Stromal cell of bone marrow (primary cell): ENCODE measurements at places on chromosomes 16 and 17.

DNA sequence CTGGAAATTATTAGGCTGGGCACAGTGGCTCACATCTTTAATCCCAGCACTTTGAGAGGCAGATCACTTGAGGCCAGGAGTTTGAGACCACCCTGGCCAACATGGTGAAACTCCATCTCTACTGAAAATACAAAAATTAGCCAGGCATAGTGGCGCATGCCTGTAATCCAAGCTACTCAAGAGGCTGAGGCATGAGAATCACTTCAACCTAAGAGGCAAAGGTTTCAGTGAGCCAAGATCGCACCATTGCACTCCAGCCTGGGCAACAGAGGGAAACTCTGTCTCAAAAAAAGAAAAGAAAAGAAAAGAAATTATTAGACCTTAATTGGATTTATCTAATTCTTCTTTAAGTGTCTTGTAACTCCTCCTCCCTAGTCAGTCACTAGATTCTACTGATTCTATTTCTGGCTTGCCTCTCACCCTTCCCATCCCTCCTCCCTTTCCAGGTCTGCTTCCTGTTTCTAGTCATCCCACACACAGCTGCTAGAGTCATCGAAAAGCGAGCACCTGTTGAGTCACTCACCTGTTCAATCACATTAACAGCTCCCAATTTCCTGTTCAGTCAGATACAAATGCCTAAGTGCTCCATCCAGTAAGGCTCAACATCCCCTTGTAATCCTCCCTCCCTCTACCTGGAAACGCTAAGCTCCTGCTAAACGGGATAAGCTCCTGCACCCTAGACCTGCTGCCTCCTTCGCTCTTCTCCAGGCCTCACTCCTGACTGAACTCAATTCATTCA lies 34.6 kb downstream of the ERN1 start:
- DNase-seq = no peak

DNA sequence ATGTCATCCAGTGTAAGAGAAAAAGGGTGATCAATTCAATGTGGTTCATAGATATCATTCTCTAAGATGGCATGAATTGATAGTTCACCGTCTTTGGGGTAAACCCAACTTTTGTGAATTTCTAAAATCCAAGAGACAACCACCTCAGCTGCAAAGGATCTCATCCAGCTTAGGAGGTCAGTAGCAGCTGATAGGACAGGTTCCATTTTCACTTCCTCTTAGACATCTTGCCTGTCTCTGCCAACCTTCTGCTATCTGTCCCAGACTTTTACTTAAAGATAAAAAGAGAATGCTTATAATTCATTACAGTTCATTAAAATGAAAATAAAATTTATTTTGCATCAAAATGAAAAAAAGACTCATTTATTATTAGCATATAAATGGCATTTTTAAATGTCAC lies 468.2 kb downstream of the XYLT1 start:
- DNase-seq = no peak

- no peak for DNase-seq
Observed at GRCh38 chr16:79895917-79896203, 295.3 kb upstream of the MAF start.

DNA sequence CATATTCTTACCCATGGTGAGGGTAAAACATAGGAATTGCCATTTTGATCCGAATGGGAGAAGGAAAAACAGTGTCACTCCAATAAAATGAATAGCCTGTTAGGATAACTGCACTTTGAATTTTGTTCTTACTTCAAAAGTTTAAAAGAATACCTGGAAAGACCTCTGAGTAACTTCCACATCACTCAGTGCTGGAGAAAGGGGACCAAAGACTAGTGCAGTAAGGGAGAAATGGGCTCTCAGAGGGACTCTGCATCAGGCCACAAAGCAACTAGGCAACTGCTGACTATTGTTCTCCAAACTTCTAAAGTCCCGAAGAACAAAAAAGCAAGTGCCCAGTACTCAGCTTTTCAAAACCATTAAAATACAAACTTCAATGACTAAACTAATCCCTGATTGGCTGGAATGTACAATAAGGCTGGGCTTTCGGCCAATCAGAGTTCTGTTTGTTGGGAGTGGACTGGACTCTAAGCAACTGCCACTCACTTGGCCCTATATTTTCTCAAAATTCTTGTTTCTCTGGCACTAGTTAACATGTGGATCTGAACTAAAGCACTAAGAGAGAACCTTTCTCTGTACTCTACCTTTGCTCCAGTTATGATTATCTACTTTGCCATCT lies 6.2 kb downstream of the DNAJC7 start:
- DNase-seq = no peak

DNA sequence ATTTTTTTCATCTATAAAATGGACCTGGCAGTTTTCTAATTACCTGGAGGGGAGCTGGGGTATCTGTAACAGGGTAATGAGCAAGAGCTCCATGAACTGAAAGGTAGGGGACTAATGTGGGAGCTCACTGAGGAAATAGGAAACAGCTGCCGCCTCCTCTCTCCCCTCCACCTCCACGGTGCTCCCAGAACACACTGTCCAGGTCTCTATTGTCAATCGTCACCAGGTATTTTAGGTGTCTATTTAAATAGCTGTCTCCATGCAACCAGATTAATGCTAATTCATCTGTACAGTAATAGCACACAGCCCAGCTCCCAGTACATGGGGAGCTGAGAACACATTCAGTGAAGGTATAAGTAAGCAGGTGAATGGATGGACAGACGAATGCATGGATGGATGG lies 233.3 kb downstream of the GRIN2A start:
- no peak for DNase-seq
